T-helper 2 cell treated with Interferon-gamma antibody and Interleukin-4, amounts not matched to agents 5 μg/mL and 100 μg/mL, for 36 hours (primary cell): ENCODE measurements at places on chromosomes 7 and 10.

- DNase-seq: no peak
Measured at GRCh38 chr10:78462176-78462575, 428.5 kb downstream of the RPS24 start.

- DNase-seq: no peak
Measured at GRCh38 chr7:15626041-15626440, 60.4 kb downstream of the MEOX2 start.

- DNase-seq: no peak
Measured at GRCh38 chr10:42809676-42810075, 27.1 kb downstream of the BMS1 start.

GRCh38 chr10:121747163-121747775, 149.0 kb upstream of the FGFR2 start:
- DNase-seq: no peak

- peak; percentile 14 for DNase-seq
Measured at GRCh38 chr7:136033413-136034031, 56.4 kb upstream of the MTPN start.

DNA sequence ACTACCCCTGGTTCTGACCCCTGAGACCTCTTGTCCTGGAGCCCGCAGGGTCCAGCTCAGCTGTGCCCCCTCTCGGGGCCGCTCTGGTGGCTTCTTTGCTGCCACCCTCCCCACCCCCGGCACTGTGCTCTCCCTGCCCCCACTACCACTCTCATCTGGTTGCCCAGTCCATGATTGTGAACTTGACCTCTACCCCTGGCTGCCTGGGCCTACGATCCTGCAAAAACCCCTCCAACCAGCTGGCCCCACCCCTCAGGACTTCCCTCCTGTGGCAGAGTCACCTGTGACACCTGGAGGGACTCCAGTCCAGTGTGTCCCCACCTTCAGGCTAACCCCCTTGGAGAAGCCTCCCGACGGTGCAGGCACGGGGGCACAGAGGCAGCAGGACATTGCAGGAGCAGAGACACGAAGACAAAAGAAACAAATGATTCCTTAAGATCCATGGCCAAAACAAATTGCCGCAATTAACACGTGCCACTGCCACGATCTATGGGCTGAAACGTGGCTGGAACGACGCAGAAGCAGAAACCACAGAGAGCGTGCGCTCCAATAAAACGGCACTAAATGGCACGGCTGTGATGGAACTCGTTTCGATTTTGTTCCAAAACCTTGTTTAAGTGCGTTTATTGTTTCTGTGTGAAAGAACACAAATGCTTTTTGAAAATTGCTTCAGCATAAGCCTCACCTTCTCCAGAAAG, 72.0 kb downstream of the PARP12 start:
- no peak for DNase-seq

DNA sequence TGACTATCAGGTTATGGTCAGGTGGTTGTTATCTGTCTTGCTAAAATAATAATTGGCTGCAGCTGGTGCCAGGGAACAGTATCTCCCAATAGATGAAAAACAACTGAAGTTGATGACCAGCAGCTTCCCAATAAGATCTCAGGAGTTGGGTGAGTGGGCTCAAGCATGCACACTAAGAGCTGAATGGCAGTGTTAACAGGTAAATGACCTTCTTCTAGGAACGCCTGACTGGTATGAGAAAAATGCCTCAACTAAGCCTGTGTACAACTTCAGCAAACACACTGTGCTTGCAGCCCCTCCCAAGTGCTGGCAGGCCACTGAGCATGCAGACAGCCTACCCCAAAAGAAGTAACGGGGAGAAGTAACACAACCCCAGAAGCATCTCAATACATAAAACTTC, 636.9 kb downstream of the ACTR3B start:
- DNase-seq: no peak

DNA sequence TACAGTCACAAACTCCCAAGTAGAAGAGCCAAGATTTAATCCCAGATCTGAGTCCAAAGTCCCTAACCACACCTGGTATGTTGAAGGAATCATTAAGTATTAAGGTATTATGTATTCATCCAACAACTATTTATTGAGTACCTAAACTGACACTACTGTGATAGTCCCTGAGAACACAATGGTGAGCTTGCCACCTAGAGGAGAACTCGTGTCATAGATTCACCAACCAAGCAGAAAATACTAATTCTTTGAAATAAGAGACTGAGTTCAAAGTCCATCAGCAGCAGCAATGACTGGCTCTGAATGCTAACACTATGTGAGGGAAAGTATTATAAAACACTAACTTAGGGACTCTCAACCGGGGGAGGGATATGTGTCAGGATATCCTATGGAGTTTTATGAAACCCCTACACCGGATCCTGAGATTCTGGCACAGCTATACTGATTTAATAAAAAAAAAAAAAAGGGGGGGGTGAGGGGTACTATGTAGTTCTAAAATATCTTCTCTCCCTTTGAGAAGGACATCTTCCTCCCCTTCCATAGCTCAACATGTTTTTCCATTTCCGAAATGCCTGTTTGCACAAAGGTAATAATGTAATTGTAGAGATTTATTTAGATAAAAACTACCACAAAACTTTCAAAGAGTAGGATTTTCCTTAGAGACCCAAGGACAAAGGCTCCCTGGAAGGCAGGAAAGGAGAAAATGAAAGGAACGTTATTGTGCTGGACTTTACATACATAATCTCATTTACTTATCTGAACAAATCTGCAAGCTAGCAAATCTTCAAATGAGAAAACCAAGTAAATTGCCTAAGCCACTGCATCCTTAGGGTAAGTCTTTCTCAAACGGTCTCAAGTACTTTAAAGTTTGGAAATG, 1.6 kb downstream of the NCOA4 start:
- DNase-seq: peak; percentile 25

DNA sequence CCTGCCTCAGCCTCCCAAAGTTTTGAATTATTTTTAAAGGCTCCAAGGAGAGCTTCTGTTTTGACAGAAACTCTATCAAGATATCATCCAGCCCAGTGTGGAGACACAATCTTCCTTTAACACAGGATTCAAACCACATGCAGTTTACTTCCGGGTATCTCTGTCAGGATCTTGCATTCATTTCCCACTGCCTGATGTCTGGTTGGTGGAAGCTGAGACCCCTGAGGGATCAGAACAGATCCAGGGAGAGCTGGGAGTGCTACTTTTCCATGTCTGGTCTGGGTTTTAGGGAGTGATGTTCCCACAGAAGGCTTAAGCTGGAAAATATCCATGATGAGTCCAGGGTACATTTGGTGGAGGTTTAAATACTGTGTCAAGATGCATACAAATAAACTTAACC, 16.7 kb downstream of the PTPRE start:
- DNase-seq: no peak

- DNase-seq: no peak
Measured at GRCh38 chr10:74892839-74893238, 66.4 kb downstream of the KAT6B start.

DNA sequence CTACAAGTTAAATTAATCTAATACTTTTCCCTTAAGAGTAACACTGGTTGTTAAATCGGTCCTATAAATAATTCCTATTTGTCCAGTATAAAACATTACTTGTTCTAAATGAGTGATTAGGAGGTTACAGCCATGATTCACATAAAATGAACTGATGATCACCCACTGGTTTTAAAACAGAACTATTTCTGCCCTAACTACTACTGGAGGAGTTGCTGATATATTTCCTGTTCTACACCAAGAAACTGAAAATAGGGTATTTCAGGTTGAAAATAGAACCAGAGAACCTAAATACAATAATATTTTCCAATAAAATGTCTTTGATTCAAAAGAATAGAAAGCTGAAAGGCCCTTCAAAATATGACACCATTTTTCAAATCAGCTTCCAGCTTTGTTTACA, 30.9 kb downstream of the DNAJC1 start:
- no peak for DNase-seq

- no peak for DNase-seq
Measured at GRCh38 chr10:73060738-73061635, 35.7 kb downstream of the P4HA1 start.

- no peak for DNase-seq
Measured at GRCh38 chr7:50728184-50728583, 54.5 kb downstream of the GRB10 start.

- no peak for DNase-seq
Measured at GRCh38 chr10:11441151-11441535, 170.3 kb downstream of the USP6NL start.

DNA sequence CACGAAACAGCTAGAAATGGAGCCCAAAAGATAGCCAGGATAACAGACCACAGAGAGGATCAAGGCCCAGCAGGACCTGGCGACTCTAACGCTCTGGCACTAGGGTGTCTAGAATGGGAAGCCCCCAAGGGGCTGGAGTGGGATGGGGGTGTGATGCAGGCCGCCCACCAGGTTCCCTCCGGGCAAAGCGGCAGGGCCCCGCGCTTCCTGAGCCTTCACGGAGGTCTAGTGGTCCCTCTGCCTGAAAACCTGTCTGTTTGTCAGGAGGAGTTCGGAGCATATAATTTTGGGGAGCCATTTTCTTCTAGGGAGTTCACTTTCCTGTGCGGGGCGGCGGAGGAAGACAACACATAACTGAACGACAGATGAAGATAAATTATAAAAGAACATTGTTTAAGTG, 48.2 kb upstream of the FXYD4 start:
- no peak for DNase-seq

GRCh38 chr10:48594803-48595538, 9.9 kb downstream of the ARHGAP22 start:
- no peak for DNase-seq

GRCh38 chr10:18087355-18087754, 52.9 kb upstream of the CACNB2 start:
- no peak for DNase-seq

- DNase-seq: no peak
Measured at GRCh38 chr7:99540542-99540941, 11.4 kb downstream of the FAM200A start.

GRCh38 chr7:97025983-97026714, 1.5 kb upstream of the DLX5 start:
- no peak for DNase-seq

- no peak for DNase-seq
Measured at GRCh38 chr10:48821111-48821510, 118.5 kb downstream of the LRRC18 start.

GRCh38 chr10:110634527-110635209, 9.5 kb upstream of the RBM20 start:
- no peak for DNase-seq

DNA sequence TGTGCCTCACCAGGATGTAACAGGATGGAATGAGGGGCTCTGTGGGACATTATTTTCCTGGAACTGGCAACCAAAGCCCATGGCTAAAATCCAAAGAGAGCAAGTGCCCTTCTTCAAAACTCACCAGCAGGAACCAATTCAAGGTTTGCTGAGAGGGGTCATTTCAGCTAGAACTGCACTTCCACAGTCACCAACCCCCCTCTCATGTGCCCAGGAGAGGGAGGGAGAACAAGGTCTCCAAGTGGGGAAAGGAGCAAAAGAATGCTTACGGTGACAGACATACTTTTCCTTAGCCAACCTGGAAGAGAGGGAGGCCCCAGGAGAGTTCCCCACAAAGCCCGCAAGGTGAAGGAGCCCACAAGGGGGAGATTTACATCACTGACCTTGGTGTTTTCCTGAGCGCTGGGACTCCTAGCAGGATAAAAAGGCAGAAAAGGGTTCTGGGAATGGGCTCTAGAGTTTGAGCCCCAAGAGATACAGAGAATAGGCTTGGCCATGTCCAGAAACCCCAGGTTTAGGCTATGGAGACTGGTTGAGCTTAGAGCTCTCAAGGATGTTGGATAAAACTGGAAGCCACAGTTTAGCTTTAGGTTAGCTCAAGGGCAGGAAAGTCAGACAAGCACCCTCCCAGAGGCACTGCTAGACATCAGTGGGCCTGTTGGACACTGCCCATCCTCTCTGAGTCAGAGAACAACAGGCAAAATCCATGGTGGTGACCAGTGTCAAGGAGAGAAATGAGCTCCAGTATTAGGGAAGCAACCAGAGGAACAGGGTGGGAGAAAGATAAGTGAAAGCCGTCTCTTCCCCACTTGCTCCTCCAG, 63.9 kb upstream of the GHITM start:
- no peak for DNase-seq
